Right lobe of liver (tissue), 6 donors: ENCODE measurements at places on chromosomes 6 and 20. TPM values are rescaled to one million over a fixed set of nuclear protein-coding genes. Genes with fewer than 3 reads are reported as not detected.

GRCh38 chr6:137867685-137868509 lies 838 bp downstream of the TNFAIP3 start:
- DNase-seq = peak; percentile 48

- DNase-seq = no peak
Measured at GRCh38 chr6:78511009-78511408, 356.3 kb upstream of the IRAK1BP1 start.

- no peak for DNase-seq
Measured at GRCh38 chr20:55353206-55353605, 652.1 kb downstream of the CBLN4 start.

GRCh38 chr6:35558571-35558970 lies 45.9 kb upstream of the TULP1 start:
- DNase-seq = no peak

Gene ASXL1
- 21.3 TPM for total RNA-seq

DNA sequence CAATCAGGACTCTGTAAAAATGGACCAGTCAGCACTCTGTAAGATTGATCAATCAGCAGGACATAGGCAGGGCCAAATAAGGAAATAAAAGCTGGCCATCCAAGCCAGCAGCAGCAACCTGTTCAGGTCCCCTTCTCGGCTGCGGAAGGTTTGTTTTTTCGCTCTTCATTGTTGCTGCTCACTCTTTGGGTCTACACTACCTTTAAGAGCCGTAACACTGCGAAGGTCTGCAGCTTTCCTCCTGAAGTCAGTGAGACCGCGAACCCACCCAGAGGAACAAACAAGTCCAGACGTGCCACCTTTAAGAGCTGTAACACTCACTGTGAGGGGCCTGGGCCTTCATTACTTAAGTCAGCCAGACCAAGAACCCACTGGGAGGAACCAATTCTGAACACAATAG lies 223.2 kb upstream of the EXOC2 start:
- no peak for DNase-seq

- DNase-seq = no peak
Measured at GRCh38 chr20:479487-479886, 17.2 kb upstream of the TBC1D20 start.

Gene TCP1
- 89.6 TPM for total RNA-seq

GRCh38 chr6:37667050-37667814 lies 30.5 kb downstream of the MDGA1 start:
- no peak for DNase-seq

Gene C20orf202
- total RNA-seq = not detected

Gene HEBP2
- total RNA-seq = 49.6 TPM

DNA sequence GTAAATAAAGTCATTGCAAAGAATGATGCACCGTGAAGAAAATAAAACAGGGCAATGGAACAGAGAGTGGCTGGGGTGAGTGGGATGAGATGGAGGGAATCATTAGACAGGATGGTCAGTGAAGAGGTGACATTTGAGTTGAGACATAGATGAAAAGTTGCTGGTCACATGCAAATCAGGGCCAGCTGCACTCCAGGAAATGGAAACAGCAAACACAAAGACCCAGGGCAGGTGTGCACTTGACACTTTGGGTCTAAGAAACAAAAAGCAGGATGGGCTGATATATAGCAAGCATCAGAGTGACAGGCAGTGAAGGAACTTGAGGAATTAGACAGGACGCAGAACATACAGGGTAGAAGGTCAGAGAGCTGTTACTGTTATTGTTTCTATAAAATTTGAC lies 171.5 kb upstream of the RIPOR2 start:
- DNase-seq = no peak

DNA sequence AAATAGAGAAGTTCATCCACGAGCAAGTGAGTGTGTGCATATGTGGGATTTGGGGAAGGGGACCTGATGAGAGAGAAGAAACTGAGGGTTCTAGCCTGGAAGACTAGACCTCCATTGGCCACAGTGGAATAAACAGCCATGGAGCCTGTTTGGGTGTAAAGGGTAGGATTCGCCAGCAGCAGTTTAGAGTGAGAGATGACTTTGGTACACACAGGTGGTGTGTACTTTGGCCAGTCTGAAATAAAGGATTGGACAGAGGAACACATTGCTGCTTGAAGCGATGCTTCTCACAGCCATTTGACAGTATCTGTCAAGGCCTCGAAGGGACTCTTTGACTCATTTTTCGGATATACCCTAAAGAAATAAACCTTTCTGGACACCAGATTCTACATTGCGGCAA lies 29.2 kb downstream of the PLEKHG1 start:
- no peak for DNase-seq

DNA sequence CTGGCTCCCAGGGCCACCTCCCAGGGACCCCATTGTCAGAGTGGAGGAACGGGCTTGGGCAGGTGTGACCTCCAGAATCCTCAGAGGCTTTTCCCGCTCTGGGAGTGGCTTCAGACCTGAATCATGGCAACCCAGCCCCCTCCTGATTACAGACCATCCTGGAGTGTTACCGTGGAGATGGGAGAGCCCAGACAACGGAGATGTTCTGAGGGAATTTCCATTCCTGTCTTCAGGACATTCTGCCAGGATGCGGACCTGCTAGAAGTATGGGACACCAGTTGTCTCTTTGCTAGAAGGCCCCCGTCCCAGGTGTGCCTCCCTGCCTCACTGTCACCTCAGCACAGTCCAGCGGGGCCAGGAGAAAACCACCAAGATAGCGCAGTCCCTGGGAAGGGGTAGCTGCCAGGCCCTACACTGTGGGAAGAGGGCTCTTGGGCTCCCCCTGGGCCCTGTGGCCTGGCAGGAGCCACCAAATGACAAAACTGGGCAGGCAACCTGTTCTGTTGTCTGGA lies 109.9 kb downstream of the PSMB1 start:
- no peak for DNase-seq

DNA sequence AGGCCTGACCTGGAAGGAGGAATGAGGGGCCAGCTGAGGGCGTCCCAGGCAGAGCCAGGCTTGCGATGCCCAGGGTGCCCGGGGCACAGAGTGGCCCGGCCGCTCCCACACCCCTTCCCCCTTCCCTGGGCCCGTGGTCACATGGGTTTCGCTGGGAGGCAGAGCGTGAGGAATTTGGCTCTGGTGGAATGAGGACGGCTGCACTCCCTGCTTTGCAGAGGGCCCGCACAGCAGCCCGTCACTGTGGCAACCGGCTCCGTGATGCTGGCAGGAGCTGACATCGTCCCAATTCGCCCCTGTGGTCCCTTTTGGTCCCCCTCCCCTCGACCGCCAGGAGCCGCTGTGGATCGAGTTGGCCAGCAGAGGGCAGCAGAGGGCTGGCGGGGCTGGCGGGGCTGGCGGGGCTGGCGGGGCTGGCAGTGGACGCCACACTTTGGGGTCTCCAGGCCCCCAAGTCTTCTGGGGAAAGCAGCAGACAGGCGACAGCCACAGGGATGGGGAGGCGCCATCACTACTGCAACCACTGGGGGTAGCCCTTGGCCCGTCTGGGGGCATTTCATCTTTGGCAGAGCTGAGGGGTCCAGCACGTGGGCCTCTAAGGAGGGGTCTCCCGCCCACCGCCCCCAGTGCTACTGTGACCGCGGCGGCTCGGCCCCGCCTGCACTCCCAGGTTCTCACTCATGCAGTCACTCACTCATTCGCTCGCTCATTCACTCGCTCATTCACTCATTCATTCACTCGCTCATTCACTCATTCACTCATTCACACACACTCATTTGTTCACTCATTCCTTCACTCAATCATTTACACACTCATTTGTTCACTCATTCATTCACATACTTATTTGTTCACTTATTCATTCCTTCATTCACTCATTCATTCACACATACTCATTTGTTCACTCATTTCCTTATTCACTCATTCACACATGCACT lies 49.7 kb upstream of the BHLHE23 start:
- DNase-seq = peak; percentile 49

DNA sequence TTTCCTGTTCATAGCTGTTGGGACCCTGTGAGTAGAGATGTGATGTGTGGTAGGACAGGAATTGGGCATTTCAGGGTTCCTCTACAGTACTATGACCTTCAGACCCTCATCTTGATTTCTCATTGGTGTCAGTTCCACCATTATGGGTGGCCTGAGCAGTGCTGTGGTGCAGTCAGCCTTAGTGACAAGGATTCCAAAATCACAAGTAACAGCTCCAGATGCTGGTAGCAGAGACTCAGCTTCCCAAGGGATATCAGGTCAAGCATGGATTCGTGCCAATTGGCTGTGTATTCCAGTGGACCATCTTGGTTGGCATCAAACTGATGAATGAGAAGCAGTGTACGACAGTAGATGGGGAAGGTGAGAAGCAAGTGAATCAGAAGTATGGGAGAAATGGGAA lies 3.8 kb downstream of the SMIM26 start:
- no peak for DNase-seq

- no peak for DNase-seq
Measured at GRCh38 chr20:10357974-10358373, 76.0 kb downstream of the MKKS start.

- DNase-seq = no peak
Measured at GRCh38 chr20:4011226-4011975, 4.0 kb downstream of the RNF24 start.

- DNase-seq = no peak
Measured at GRCh38 chr6:7846966-7847818, 63.4 kb downstream of the TXNDC5 start.

Gene KHDC1L
- total RNA-seq = not detected

DNA sequence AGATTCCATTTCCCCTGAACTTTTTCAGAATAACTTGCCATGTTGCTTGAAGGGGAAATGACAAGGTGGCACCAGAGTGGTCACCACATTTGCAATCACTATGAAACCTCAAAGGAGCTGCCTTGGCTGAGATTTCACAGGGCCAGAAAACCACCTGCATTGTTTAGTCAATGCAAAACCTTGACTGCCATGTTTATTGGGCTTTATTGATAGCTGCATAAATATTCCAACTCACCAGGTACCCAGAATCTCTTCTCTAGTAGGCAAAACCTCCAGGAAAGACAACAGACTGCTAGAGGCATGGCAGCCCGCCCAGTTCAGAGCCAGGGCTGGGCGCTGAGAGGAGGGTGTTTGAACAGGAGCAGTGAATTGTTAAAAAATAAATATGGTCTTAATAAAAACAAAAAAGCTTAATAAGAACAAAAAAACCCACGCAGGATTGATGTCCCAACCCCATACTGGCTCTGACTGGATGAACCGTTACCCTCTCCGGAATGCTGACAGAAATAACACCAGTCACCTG lies 375.6 kb downstream of the ZFAND3 start:
- DNase-seq = no peak

GRCh38 chr6:144036835-144037195 lies 28.8 kb upstream of the PLAGL1 start:
- DNase-seq = no peak

DNA sequence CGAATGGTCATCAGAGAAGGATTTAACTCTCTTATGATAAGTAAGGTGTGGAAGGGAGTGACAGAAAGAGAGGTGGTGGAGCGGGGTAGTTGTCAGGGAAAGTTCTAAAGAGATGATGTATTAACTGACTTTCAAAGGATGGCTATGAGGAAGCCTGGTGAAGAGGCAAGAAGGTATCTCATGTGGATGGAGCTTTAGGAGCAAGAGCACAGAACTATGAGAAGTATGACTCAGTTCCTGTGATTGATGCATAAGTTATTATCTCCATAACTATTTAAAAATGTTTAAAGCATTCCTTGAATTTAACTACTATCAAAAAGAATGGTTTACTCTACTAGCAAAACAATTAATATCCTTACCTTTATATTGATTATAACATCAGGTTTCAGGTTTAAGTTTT lies 28.8 kb downstream of the AK9 start:
- no peak for DNase-seq

DNA sequence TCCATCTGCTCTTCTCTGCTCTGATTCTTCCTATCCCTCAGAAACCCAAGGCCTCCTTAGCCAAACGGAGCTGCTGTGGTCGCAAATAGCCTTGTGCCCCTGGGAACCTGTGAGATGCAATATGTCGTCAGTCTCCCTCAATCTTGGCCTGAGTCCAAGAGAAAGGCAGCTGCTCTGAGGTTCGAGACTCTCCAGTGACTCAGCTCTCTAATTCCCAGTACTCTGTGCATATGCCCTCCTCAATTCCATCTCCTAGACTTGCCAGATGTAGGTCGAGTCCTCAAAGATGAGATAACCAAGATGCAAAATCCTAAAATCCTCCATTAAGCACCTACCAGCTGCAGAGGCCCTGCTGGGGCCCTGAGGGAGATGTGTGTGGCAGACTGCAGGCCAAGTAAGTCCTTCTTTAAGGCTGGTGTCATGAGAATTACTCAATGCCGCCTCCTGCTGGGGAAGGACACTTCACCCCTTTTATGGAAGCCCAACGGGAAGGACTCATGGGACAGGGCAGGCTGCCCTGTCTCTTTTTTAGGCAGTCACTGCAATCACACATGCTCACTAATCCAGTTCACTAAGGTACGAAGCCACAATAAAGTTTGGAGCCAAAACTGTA lies 28.5 kb downstream of the C6orf15 start:
- no peak for DNase-seq

DNA sequence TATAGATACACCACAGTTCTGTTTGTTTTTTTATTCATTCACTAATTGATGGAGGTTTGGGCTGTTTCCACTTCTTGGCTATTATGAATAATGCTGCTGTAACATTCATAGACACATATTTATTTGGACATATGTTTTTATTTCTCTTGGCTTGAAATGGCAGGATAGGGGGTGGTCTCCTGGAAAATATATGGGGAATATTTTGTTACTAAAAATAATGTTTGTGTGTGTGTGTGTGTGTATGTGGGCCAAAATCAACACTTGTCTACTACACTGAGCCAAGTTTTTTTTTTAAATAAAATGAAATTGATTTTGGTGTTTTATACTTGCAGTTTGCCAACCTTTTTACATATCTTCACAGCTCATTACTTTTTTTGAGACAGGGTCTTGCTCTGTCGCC lies 264.4 kb upstream of the SULF2 start:
- DNase-seq = no peak

GRCh38 chr6:11341867-11342266 lies 109.4 kb upstream of the NEDD9 start:
- DNase-seq = no peak

DNA sequence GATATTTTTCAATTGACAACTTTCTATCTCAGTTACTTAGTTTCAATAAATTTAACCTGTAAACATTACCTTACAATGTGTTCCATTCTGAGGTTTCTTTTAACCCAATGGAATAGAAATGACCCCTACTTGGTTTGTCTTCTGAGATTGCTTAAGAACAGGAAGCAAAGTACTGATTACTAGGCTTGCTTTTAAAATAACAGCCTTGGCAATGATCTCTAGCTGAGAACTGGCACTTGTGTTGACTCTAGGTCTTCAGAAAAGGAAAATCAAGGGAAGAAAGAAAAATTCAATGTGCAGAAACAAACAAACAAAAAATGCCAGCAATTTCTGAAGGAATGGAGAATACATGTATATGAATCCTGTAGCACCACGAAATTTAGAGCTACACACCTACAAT lies 66.1 kb downstream of the SYNE1 start:
- no peak for DNase-seq

GRCh38 chr6:160430751-160431150 lies 82.6 kb downstream of the SLC22A3 start:
- DNase-seq = no peak

Gene ERVFRD-1
- total RNA-seq = 0.12 TPM

GRCh38 chr6:16450821-16451220 lies 212.4 kb downstream of the GMPR start:
- DNase-seq = no peak

Gene IRF4
- 1.5 TPM for total RNA-seq

GRCh38 chr20:32522776-32523612 lies 62.1 kb downstream of the NOL4L start:
- no peak for DNase-seq
